ENCODE measurements at places on chromosomes 3 and 15. TPM values are rescaled to one million over a fixed set of nuclear protein-coding genes. Genes with fewer than 3 reads are reported as not detected.

The CFAP100 gene
- not detected for total RNA-seq

- DNase-seq: no peak
Observed at GRCh38 chr3:12974819-12975218, 98.4 kb downstream of the IQSEC1 start.

- DNase-seq: peak; percentile 92
Observed at GRCh38 chr15:59528961-59529402, 82.6 kb upstream of the GCNT3 start.

The PTPRG gene
- 54.5 TPM for total RNA-seq

- no peak for DNase-seq
Observed at GRCh38 chr3:133695560-133696171, 33.9 kb upstream of the TOPBP1 start.

All from MCF 10A (cell line).